NCI-H446 (cell line): ENCODE measurements at places on chromosomes 5 and 9.
A peak's percentile ranks its signal among the peaks of the same experiment; 100 is the strongest.

GRCh38 chr9:92377876-92378275 is 26.5 kb downstream of the OGN start:
- DNase-seq = no peak

DNA sequence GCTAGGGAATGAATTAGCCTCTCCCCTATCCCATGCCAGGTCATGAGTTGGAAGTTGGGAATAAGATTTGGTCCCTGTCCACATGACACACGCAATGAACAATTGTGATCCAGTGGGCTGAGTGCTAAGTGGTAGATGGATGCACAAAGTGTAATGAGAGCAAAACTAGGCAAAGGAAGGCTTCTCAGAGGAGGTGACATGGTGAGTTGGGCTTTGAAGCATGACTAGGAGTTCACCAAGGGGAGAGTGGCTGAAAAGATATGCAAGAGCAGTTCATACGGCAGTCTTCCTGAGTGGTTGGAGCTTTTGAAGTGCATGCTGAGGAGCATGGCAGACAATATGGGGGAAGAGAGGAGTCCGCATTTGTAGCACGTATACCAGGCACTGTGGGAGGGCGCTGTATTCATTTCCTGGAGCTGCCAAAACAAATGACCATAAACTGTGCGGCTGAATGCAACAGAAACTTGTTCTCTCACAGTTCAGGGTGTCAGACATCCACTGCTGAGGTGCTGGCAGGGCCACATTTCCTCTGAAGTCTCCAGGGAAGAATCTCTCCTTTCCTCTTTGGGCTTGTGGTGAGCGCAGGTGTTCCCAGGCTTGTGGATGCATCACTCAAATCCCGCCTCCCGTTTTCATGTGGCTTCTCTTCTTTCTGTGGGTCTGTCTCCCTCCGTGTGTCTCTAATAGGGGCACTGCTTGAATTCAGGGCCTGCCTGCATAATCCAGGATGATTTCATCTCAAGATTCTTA is 49.5 kb downstream of the NSG2 start:
- DNase-seq = no peak

- DNase-seq = no peak
Measured at GRCh38 chr5:142540922-142541422, 144.9 kb downstream of the FGF1 start.

GRCh38 chr5:35230038-35230611 is at the start of gene PRLR:
Gene PRLR (minus strand): TSS chr5:35230487. CDS start chr5:35089620, 140,867 bp downstream.
- peak; percentile 56 for DNase-seq

DNA sequence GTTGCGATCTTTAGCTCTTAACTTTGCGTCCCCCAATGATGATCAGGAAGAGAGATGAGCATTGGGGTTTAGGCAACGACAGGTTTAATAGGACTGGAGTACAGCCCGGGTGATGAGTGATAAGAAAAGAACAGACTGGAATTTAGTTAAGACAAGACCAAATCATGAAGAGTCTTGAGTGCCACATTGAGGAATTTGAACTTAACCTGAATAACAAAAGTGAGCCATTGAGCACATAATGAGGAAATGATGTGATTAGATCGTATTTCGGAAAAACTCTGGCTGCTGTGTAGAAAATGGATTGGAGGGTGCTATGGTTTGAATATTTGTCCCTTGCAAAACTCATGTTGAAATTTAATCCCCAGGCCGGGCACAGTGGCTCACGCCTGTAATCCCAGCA is 83.2 kb upstream of the MELK start:
- no peak for DNase-seq

DNA sequence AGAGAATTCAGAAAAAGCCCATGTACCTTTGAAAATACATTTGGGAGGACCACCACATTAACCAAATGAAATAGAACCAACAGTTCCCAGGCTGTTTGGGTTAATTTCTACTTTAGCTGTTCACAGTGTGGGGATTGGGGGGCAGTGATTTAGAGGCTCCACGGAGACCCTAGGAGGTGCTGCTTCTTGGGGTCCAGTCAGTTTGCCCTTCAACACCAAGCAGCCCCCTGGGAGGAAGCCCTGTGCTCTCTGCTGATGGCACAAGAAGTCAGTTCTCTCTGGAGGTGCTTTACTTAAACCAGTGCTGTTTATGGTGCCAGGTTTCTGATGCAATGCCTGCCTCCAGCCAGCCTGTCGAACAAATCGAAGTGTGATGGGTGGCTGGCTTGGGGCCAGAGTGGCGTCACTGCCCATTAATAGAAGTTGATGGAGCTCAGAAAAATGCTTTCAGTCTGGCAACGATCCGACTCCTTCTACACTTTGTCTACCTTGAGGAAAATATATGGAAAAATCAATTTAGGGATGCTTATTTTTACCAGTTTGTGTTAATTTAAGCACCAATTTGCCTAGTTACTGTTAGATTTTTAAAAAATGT is 134.0 kb downstream of the SNX18 start:
- peak; percentile 96 for DNase-seq

DNA sequence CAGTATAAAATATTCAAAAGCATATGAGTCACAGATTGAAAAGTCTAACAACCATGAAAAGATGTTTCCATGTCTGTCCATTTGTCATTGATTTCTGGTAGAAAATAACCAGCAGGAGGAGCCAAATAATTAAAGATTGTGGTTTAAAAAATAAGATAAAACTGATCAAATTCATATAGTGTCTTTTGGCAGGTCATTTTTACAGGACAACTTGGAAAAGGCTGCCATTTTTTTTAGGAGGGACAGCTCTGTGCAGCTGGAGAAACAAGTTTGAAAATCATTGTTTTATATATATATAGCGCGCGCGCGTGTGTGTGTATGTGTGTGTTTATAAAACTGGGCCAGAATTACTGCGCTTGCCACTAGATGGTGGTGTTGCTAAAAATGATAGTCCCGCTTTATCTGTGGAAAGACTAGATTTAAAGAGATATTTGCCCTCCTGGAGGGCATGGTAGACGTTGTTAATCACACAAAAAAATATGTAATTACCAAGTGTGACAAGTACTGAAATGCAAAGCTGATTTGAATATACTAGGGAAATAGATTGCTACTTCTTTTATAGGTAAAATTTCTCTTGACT is 1.3 kb upstream of the TRMO start:
- DNase-seq = peak; percentile 42

GRCh38 chr9:378263-378662 is 163.6 kb downstream of the DOCK8 start:
- DNase-seq = no peak

GRCh38 chr9:92513349-92513748 is 22.4 kb downstream of the ECM2 start:
- DNase-seq = no peak

DNA sequence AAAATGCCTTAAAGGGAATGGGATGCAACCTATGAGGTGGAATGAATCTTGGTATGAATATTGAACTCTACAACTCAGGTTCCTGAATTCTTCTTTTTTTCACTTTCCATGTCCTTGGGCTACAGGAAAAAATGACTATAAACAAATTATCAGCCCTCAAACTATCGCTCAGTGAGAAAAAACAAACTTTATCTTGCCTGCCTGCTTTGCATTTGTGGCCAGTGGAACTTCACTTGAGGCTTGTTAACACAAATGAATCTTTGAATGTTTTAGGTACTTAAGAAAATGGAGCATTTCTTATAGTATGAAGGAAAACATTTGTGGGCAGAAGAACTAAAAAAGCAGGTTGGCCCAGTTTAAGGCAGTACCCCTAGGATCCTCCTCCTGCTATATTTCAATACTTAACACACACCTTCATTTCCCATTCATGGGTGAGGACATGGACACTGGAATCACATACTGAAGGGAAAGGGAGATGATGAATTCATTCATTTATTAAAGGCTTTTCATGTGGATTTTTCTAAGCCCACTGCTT is 34.1 kb downstream of the ELOVL7 start:
- DNase-seq = no peak

DNA sequence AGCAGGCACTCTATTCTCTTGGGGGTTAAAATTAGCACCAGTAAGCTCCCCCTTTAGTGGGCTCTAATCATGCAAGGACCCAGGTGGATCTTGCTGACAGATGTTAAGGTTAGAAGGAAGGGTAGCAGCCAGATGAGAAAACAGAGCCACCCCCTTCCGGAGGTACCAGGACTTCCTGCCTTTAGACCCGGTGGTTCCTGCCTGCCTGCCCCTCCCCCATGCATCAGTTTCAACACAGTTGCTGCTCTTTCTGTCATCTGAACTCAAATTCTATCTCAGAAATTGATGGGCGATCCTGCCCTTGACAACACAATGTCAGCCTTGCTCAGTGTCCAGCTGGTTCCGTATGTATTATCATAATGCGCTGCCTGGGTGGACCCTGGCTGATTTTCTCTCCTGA is 287.3 kb downstream of the EBF1 start:
- no peak for DNase-seq
